Stimulated activated CD4-positive, alpha-beta T cell treated with anti-CD3 and anti-CD28 coated beads, Interleukin-2, amount 100 ng/mL, for 24 hours (primary cell): ENCODE measurements at places on chromosomes 6 and 20.

DNA sequence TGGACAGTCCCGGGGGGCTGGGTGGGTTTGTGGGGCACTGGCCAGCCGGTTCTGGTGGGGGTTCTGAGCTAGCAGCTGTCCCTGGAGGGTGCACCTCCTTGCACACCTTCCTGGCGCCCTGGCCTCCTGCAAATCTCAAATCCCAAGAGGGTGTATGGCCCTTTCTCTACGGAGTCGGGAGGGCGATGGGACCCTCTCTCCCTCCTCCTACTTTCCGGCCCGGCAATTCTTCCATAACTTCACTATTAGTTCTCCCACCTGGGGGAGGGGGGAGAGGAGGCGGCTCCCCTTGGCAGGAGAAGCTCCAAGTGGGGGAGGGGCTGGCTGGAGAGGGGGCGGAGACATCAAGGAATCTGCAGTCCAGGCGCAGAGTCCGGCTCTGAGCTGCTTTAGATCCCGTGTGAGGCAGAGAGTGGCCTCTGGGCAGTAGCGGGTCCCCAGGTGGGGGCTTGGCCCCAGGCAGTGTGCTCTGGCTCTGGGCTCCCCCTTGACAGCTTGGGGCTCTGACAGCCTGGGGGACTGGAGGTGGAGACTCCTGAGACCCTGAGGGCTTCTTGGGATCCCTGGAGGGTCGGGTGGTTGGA is 1.4 kb upstream of the LAMA5 start:
- DNase-seq = no peak

DNA sequence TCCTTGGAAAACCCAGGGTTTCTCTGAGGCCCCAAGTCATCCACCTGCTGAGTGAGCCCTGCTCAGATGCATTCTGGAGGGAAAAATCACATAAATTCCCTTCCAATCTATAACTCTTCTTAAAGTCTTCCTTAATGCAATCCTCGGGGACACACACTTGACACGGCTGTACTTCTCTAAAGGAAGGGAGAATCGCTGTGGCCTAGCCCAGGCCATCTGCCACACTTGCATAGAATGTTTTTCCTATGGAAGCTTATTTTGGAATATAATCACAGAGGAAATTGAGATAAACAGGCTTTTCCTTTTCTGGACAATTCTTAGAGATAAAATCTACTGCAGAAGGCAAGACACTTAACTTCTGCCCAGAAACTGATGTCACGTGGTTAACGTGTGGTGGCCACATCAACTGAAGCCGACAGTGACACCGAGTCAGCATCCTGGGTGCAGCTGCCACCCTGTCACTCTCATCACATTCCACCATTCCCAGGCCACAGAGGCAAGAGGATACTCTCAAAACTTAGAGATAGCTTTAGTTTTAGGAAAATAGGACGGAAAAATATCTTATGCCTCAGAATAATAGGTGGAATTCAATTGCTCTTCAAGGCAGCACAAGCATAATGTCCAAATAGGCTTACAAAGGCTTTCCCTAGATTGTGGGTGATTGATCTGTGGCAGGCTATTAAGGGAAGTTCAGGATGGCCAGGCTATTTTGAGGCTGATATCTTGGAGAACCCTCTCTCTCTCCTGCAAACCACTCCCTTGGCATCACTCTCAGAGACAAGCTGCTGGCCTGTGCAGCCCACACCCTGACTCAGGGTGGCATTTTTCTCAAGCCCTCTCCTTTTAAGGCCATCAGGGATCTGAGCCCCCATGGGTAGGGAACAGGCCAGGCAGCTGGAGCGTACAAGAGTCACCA is 29.6 kb downstream of the PSMB1 start:
- no peak for DNase-seq

GRCh38 chr6:20038410-20039204 is 173.7 kb downstream of the MBOAT1 start:
- DNase-seq = no peak

DNA sequence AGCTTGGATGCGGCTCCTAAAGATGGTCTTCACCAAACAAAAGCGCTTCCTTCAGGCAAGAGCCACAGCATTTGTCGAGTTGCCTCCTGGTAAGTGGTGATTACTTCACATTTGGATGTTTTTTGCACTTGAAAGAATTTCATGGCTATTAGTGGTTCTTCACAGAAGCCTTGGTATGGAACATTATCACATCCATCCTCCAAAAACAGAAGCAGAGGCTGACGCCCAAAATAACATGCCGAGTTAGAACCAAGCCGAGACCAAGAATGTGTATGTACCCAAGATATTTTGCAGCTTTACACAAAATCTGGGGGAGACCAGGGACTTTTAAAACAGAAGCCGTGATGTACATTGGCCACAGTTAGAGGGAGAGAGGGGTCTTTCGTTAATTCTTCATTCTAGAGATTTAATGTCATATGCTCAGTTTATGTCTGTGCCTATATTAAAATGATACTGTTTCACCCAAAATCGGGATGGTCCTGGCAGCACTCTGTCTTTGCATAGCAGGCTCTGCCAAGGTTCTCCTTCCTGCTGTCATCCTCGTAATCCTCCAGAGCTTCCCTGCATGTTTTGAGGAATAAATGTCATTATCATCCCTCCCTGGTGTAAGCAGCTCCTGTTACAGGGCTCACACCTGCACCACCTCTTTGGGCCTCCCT is 109.3 kb downstream of the TMEM242 start:
- no peak for DNase-seq

GRCh38 chr6:18242062-18242851 is 22.1 kb downstream of the DEK start:
- no peak for DNase-seq

GRCh38 chr20:8964959-8965562 is 103.8 kb upstream of the PLCB4 start:
- DNase-seq = no peak

DNA sequence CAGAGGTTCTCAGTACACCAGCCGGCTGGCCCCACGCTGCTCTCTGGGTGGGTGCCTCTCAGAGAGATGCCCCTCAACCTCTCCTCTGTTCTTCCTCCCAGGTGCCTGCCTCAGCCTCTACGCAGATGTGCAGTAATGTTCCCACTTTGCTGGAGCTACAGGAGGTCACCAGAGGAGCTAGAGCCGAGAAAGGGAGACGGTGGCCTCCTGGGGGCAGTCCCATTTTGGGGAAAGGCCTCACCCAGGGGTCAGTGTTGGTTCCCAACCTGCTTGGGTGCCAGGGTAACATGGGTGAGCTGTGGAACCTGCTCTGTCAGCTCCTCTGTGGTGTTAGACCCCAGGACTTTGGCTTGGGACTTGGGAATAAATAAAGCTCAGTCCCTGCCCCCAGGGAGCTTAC is 145.3 kb upstream of the MLN start:
- no peak for DNase-seq

GRCh38 chr20:61810738-61811135 is 254.9 kb downstream of the TAF4 start:
- no peak for DNase-seq

GRCh38 chr20:14829906-14830305 is 492.5 kb upstream of the FLRT3 start:
- no peak for DNase-seq

- no peak for DNase-seq
Measured at GRCh38 chr6:104126315-104127005, 733.3 kb downstream of the HACE1 start.

- no peak for DNase-seq
Measured at GRCh38 chr20:22841846-22842245, 193.3 kb upstream of the SSTR4 start.

- DNase-seq = no peak
Measured at GRCh38 chr20:61638802-61639585, 386.9 kb downstream of the CDH4 start.

- no peak for DNase-seq
Measured at GRCh38 chr6:103405321-103405720, 1454.4 kb downstream of the HACE1 start.

- no peak for DNase-seq
Measured at GRCh38 chr6:20160541-20161283, 51.6 kb downstream of the MBOAT1 start.

DNA sequence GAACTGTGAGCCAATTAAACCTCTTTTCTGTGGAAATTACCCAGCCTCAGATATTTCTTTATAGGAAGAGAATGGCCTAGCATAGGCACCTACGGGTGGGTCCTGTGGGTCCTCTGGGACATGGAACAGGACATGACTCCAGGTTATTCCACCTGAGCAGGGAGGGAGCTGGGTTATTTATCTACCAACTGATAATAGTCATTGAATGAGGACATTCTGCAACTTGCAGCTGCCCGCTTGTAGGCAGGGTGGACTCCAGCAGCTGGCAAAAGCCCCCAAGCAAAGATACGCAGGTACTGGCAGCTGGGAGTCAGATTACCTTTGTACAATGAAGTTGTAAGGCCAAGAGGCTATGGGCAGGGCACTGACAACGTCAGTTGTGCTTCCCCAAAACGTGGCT is 1.4 kb upstream of the BANF2 start:
- no peak for DNase-seq

DNA sequence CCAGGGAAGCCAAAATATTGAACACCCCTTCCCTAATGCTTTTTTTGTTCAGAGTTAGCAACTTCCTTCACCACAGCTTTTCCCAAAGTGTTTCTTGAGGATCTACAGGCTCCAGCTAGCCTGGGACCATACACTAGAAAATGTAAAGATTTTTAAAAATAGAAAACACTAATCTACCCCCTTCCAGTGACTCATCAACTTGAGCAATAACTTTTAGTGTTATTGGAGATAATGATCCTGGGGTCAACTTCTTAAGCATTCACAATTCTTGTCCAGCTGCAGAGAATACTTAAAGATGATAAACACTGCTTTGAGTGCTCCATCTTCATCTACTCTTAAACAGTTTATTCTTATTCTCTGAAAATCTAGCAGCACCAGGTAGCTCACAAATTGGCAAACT is 131.6 kb downstream of the COL9A1 start:
- DNase-seq = no peak

- no peak for DNase-seq
Measured at GRCh38 chr6:83893024-83893423, 33.5 kb downstream of the CYB5R4 start.

GRCh38 chr6:129653746-129654145 is 56.2 kb downstream of the ARHGAP18 start:
- DNase-seq = no peak

DNA sequence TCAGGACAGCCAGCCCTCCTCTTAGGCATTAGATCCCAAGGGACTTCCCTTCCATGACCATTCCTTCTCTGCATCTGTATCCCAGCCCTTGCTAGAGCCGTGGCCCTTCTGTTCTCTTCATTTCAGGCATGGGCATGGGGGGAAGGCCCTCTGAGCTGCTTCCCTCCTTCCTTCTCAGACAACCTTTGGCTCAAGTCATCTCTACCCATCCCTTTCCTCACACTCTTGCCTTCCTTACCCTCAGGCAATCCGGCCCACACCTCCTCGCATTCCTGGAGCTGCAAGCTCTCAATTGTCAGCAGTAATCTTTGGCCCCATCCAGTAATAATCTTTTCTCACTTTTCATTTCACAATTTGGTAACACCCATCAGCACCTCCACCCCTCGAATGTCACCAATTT is 426.9 kb upstream of the JARID2 start:
- no peak for DNase-seq

DNA sequence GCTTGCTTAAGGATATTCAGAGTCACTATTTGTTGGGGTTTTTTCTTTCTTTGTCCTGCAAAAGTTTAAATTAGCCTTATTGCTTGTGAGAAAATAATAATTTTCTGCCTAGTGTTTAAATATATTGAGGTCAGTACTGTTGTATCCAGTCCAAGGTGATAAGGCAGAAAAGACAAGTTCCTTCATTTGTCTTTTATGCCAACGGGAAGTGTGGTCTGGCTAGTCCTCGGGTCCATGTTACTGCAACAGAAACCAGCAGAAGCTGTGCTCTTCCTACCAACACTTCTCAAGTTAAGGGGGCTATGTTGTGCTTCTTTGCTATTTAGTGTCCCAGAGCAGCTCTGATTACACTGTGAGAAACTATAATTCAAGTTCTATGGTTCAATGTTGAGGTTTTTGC is 301.1 kb downstream of the TBC1D7 start:
- DNase-seq = no peak

DNA sequence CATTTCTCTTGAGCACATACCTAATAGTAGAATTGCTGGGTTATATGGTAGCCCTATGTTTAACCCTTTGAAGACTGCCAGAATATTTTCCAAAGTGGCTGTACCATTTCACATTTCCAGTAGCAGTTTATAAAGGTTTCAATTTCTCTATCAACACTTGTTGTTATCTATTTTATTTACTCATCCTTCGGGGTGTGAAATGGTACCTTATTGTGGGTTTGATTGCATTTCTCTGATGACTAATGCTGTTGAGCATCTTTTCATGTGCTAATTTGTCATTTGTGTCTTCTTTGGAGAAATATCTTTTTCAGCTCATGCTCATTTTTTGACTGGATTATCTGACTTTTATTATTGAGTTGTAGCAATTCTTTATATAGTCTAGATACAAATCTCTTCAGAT is 5.4 kb downstream of the ENPP4 start:
- no peak for DNase-seq

DNA sequence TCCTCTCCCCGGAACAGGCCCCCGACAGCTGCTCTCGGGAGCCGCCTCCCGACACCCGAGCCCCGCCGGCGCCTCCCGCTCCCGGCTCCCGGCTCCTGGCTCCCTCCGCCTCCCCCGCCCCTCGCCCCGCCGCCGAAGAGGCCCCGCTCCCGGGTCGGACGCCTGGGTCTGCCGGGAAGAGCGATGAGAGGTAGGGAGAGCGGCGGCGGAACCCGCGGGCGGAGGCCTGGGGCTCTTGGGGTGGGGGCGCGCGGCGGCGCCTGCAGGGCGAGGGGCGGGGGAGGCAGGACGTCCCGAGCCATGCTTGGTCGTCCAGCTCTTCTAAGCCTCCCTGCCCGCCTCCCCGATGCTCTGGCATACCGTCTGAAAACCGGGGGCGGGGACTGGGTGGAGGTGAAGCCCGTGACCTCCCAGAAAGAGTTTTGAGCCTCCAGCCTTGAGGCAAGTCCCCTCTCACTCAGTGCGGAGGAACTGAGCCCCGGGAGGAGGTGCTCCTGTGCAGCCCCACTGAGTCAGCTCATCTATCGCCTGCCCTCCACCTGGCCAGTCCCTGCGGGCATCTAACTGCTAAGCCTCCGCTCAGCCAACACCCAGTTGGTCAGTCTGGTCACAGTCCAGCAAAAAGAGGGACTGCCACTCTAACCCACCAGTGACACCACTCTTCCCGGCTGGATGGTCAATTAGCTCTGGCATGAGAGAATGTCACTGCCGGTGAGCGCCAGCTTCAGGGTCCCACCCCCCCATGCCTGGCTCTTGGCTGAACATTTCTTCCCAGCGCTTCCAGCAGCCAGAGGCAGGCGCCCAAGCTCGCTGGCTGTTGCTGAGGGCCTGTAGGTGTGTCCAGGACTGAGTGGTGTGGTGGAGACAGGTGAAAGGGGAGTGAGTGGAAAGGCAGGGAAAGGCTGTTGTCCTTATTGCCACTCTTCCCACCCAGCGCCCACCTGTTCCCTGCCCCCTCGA is 482 bp downstream of the DDR1 start:
- peak; percentile 51 for DNase-seq

DNA sequence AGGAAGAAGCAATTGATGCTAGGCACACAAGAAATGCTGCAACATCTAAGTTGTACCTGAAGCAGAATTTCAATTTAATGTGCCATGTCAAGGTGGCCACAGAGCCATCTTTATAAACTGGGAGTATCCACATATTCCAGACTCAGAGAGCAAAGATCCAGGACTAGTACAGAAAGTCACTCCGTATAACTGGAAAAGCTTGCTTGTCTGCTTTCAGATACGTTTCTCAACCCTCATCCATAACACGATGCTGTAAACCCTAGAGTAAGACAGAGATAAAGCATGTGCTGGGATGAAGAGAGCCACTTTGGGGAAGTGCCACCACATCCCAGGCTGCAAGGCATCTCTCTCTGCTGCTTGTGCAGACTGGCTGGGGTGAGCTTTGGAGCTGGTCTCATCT is 134.7 kb downstream of the PACRG start:
- DNase-seq = no peak
